ENCODE measurements at places on chromosomes 2 and 18.

DNA sequence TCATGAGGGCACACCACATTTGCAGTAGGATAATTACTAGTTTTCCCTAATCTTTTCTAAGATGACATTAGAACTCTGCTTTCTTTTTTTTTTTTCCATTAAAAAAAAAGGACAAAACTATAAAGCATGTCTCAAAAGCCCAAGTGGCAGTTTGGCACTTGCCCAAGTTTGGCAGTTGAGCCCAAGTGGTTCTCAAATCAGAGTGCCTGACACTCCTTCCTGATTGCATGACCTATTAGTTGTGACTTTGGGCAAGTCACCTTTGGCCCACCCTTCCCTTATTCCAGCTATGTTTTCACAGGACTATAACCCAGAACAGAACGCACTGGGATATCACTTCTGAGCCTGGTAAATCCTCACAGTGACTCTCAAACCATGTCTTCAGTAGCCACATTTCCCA is 273.0 kb downstream of the CCDC85A start:
- no peak for DNase-seq

- no peak for DNase-seq
Observed at GRCh38 chr2:109045505-109045904, 56.5 kb upstream of the EDAR start.

- DNase-seq, result no peak
Observed at GRCh38 chr2:62499430-62500060, 6.5 kb downstream of the TMEM17 start.

DNA sequence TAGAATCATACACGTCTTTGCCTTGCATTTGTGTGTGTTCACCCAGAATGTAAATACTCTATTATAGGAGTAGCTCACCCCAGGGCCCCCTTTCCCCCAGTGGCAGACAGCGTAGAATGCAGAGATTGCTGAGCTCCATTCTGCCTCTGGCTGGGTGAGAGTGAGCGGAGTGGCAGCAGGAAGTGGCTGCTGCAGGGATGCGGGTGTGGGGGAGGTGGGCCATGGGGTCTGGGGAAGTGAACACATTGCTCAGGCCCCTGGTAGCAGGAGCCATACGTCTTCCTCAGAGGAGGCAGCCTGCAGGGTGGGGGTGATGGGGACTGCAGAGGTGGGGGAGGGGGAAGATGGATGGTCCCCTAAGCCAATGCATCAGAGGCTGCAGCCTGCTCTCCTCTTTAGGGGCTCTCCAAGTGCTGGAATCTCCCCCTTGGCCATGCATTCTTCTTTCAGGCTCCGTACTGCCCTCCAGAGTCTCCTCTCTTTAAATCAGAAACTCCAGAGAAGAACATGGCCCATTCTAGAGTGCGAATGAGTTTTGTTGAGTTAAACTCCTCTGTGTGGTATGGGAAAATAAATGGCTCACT is 72.2 kb downstream of the CELF4 start:
- no peak for DNase-seq

DNA sequence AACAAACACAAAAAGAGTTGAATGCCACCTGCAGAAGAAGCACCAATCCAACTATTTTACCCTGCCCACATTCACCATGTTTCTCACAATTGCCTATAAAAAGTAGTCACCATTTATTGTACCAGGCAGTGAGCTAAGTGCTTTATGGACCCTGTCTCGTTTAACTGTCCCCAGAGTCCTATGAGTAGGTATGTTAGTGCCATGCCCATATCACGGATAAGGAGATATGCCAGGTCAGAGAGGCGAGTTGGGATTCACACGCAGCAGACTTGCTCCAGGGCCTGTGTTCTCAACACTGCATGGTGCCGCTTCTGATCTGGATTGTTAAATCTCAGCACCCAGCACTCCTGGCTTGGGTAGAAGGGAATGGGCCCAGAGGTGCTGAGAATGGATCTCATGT is 49.1 kb upstream of the CYP1B1 start:
- no peak for DNase-seq

DNA sequence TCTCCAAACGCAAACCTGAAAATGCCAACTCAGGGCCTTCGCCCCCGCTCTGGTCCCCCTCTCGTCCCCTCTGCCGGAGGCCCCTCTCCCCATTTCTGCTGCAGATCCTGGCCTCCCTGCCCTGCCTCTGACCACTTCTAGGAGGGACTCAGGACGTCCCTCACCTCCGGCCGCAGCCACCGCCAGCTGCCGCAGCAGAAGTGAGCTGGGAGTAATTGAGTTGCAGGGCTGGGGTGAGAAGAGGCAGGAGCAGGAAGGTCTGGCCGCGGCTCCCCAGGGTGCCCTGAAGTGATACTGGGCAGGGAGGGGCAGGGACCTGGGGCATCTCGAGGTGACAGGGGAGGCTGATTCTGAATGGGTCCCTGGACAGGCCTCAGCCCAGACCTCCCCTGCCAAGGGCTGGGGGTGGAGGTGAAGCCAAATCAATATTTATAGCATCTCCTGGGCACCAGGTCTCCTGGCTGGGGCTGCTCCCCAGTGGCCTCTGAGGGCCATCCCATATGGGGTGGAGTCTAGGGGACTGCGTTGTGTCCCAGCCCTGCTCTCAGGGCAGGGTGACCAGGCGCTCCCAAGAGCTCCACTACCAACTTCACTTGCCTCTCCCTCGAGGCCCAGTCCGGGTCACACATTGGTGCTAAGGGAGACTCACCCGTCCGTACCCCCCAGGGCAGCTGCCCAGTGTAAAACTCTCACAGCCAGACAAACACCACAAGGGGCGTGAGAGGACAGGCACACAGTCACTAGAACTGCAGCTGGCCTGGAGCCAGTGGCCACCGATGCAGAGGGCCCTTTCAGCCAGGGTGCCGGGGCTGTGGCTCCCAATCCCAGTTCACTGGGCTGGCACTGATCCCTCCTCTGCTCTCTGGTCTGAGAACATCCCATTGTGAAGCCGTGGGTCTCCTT is 33.0 kb downstream of the KCNIP3 start:
- no peak for DNase-seq

DNA sequence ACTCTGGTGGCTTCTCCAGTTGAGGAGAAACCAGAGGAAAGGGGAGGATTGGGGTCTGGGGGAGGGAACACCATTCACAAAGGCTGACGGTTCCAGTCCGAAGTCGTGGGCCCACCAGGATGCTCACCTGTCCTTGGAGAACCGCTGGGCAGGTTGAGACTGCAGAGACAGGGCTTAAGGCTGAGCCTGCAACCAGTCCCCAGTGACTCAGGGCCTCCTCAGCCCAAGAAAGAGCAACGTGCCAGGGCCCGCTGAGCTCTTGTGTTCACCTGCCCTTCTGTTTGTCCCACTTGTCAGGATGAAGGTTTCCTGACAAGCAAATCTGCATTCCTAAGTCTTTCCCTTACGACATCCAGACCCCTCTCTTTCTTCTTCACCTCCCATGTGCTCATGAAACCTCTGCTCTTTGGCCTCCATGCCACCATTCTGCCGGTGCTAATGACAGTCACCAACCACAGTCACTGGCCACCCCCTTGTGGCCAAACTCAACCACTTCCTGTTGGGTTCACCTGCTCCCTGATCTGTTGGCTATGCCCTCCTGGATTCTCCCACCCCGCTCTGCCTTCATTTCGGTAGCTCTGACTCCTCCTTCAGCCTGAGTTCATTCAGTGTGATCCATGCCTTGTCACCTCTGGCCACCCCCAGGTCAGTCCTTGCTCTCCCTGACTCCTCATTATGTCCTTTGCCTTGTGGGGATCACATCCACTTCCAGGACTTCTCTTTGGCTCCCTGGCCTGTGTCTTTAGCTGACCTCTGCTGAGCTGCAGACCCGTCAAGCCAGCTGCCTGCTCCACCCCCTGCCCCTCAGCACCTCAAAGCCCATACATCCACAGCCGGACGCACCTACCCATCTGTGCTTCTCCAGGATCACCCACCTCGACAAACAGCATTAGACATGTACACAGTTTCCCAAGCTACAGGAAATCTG is 17.6 kb downstream of the EMX1 start:
- no peak for DNase-seq

DNA sequence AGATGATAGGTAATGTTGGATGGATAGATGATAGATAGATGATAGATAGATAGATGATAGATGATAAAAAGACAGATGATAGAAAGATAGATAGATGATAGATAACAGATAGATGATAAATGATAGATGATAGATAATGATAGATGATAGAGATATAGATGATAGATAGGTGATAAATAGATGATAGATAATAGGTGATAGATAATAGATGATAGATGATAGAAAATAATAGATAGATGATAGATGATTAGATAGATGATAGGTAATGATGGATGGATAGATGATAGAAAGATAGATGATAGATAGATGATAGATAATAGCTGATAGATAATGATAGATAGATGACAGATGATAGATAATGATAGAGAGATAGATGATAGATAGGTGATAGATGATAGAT is 31.0 kb upstream of the SNTG2 start:
- no peak for DNase-seq

GRCh38 chr18:77119851-77120491 is 12.6 kb downstream of the MBP start:
- no peak for DNase-seq

- DNase-seq, result no peak
Observed at GRCh38 chr2:73594251-73594650, 48.0 kb downstream of the NAT8 start.

- DNase-seq, result no peak
Observed at GRCh38 chr2:120586507-120587278, 149.0 kb upstream of the GLI2 start.

- DNase-seq, result no peak
Observed at GRCh38 chr2:132891498-132891897, 221.5 kb upstream of the LYPD1 start.

- DNase-seq, result no peak
Observed at GRCh38 chr2:6196449-6196848, 504.3 kb downstream of the SOX11 start.

GRCh38 chr18:33101316-33101715 is 328.5 kb upstream of the KLHL14 start:
- no peak for DNase-seq

Data from stimulated activated naive CD8-positive, alpha-beta T cell treated with anti-CD3 and anti-CD28 coated beads, Interleukin-15, Interleukin-2, amounts not matched to agents 100 U/mL and 50 U/mL, for 24 hours (primary cell).